ENCODE measurements at places on chromosomes 6 and 20.

- no peak for DNase-seq
Observed at GRCh38 chr6:108114841-108115597, 40.5 kb upstream of the OSTM1 start.

GRCh38 chr6:51640021-51640420 is 447.4 kb downstream of the PKHD1 start:
- DNase-seq = no peak

- DNase-seq = peak; percentile 34
Observed at GRCh38 chr20:11261533-11262000, 587.8 kb upstream of the JAG1 start.

GRCh38 chr6:98644063-98644462 is 190.3 kb upstream of the POU3F2 start:
- DNase-seq = no peak

GRCh38 chr6:144781836-144782235 is 496.7 kb downstream of the UTRN start:
- DNase-seq = no peak

GRCh38 chr6:56513631-56514030 is 129.1 kb downstream of the DST start:
- no peak for DNase-seq

All from H4 (cell line).